HCT116 (cell line): ENCODE measurements at places on chromosomes 11 and 22. TPM values are rescaled to one million over a fixed set of nuclear protein-coding genes. Genes with fewer than 3 reads are reported as not detected.

DNA sequence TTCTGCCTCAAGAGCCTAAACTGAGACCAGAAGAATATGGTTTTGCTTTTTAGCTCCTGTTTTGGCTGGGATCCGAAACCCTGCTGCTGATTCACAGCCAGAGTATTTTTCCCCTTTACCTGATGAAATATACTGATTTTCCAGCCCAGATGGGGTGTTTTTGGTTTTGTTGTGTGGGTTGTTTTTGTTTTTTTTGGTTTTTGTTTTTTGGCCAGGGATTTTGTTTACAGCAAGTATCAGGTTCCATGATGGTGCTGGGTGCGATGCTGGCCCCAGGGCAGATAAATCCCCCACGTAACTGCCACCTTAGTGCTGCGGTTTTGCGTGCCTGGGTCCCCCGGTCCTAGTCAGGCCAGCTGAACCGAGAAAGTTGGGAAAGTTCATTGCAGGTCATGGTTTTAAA, 103.7 kb downstream of the ZBTB16 start:
- no peak overlapping the region for H3K4me3 ChIP-seq
- no peak overlapping the region for H3K27ac ChIP-seq
- H3K36me3 ChIP-seq = no peaks in the 10 kb centered on the region
- DNase-seq = no peak
- peaks cover 76% of the 10 kb centered on the region for H3K27me3 ChIP-seq
- H3K4me1 ChIP-seq = peaks cover 24% of the 10 kb centered on the region

PRG3 gene
- total RNA-seq = not detected

DNA sequence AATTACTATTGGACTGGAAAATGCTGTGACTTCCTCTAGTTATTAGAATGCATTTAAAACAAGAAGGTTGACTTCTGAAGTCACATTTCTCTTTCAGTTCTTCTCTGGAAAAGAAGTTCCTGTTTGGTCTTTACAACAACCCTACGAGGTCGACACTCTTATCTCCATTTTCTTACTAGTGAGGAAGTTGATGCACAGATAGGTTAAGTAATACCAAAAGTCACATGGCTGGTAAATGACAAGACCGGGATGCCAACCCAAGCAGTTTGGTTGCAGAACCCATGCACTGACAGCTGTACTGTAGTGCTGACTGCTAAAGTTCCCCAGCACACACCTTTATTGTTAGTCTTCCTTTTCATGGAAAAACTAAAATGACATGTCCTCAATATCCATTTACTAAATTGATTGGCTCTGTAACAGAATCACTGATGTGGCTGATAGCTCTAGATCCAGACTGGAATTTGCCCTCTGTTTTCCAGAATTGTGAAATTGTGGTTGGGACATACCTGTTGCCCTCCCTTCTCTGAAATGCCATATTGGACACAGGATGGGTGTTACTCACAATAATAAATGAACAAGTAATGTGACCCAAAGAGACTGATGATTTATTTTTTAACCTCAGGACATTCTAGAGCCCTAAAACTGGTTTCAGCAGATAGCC, 9.4 kb upstream of the TECTA start:
- no peak overlapping the region for H3K27ac ChIP-seq
- peaks cover 2% of the 10 kb centered on the region; the same call in 1 of the 2 replicates for H3K36me3 ChIP-seq
- H3K4me1 ChIP-seq = no peaks in the 10 kb centered on the region
- no peaks in the 10 kb centered on the region for H3K27me3 ChIP-seq
- no peak for DNase-seq
- H3K4me3 ChIP-seq = no peak overlapping the region

DNA sequence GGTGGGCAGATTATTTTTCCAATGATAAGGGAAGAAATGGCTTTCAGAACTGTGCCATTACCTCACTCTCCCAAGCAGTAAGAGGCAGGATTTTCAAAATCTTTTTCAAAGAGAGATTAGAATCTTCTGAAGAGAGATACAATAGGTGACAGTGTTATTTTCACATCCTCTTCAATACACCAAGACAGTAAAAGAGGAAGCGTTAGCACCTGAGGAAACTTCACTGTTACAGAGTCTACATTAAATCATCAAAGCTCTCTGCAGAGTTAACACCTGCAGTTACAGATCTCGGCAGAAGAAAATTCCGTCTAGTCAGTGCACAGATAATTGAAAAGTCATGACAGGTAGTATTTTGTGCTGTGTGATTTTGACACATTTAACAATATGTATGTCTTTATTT, 144.9 kb downstream of the PGR start:
- H3K4me1 ChIP-seq = no peaks in the 10 kb centered on the region
- H3K27ac ChIP-seq = no peak overlapping the region
- no peaks in the 10 kb centered on the region for H3K36me3 ChIP-seq
- DNase-seq = no peak
- H3K4me3 ChIP-seq = no peak overlapping the region

GRCh38 chr22:48975316-48975741, 852.3 kb downstream of the BRD1 start:
- H3K27me3 ChIP-seq = peaks cover 34% of the 10 kb centered on the region
- H3K4me3 ChIP-seq = no peak overlapping the region
- H3K36me3 ChIP-seq = no peaks in the 10 kb centered on the region
- H3K4me1 ChIP-seq = no peaks in the 10 kb centered on the region
- no peak overlapping the region for H3K27ac ChIP-seq

DNA sequence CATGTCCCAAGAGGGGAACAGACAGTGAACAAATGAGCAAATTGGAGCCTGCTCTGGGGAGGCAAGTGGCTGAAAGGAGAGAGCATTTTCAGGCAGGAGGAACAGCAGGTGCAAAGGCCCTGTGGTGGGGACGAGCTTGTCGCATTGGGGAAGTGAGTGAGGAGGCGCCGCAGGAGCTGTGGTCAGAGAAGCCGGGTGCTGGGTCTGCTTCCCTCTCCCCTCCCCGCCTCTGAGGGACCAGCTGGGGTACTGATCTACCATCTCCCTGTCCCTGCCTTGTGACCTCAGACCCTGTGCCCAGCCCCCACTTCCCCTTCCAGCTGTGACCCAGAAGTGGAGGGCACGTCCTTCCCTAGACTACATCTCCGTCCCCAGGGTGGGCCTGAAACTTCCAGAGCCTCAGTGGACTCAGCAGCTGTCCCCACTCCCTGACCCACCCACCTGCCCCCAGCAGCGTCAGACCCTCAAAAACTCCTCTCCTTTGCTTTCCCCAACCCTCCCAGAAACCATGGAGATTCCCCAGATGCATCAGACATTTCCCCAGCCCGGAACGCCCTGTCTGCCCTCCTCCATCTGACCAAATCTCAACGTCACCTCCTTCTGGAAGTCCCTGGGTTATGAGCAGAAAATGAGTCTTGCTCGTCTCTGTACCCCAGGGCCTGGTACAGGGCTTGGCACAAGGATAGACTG, 19.7 kb upstream of the PDGFB start:
- H3K27me3 ChIP-seq = no peaks in the 10 kb centered on the region
- H3K36me3 ChIP-seq = no peaks in the 10 kb centered on the region
- H3K27ac ChIP-seq = no peak overlapping the region
- no peak for DNase-seq
- no peak overlapping the region for H3K4me3 ChIP-seq
- peaks cover 12% of the 10 kb centered on the region for H3K4me1 ChIP-seq

DNA sequence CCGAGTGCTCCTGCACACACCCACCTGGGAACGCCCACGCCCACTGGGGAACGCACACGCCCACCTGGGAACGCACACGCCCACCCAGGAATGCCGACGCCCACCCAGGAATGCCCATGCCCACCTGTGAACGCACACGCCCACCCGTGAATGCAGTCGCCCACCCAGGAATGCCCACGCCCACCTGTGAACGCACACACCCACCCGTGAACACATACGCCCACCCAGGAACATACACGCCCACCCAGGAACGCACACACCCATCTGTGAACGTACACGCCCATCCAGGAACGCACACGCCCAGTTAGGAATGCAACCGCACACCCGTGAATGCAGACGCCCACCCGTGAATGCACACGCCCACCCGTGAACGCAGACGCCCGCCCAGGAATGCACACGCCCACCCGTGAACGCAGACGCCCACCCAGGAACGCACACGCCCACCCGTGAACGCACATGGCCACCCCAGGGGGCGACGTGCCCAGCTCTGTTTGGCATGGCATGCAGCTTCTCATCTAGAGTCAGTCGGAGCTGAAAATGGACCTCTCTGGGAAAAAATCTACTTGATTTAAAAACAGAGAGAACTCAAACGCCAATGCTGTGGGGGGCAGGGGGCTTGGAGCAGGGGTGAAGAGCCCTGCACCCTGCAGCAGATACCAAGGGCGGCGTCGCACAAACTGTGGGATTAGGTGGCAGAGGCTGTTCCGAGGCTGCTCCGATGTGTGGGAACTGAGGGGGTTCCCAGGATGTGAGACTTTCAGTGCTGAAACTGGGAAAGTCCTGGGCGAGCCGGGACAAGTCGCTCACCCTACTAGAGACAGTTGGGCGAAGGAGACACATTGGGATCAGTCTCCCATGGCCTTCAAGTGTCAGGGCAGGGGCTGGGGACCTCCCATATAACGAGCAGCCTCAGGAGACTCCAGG, 83.3 kb downstream of the MYEOV start:
- peaks cover 13% of the 10 kb centered on the region for H3K4me1 ChIP-seq
- no peak for DNase-seq

DNA sequence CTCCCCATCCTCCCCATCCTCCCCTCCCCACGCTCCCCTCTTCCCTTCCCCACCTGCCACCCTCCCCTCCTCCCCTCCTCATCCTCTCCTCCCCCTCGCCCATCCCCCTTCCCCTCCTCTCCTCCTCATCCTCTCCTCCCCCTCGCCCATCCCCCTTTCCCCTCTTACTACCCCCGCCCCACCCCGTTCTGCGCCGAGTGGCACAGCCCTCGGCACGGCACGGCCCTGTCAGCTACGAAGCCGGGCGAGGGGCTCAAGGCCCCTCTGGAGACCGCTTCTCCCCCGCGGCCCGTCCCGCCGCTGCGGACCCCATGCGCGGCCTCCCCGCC, 449.9 kb downstream of the OPCML start:
- H3K27ac ChIP-seq = no peak overlapping the region
- H3K4me1 ChIP-seq = no peaks in the 10 kb centered on the region
- no peaks in the 10 kb centered on the region for H3K36me3 ChIP-seq
- H3K27me3 ChIP-seq = no peaks in the 10 kb centered on the region

PRODH gene
- 3.2 TPM for total RNA-seq

GRCh38 chr11:12716816-12717215, 42.6 kb downstream of the TEAD1 start:
- DNase-seq = no peak
- no peaks in the 10 kb centered on the region for H3K36me3 ChIP-seq
- H3K27me3 ChIP-seq = no peaks in the 10 kb centered on the region
- H3K27ac ChIP-seq = no peak overlapping the region
- no peak overlapping the region for H3K4me3 ChIP-seq
- peaks cover 59% of the 10 kb centered on the region for H3K4me1 ChIP-seq

DNA sequence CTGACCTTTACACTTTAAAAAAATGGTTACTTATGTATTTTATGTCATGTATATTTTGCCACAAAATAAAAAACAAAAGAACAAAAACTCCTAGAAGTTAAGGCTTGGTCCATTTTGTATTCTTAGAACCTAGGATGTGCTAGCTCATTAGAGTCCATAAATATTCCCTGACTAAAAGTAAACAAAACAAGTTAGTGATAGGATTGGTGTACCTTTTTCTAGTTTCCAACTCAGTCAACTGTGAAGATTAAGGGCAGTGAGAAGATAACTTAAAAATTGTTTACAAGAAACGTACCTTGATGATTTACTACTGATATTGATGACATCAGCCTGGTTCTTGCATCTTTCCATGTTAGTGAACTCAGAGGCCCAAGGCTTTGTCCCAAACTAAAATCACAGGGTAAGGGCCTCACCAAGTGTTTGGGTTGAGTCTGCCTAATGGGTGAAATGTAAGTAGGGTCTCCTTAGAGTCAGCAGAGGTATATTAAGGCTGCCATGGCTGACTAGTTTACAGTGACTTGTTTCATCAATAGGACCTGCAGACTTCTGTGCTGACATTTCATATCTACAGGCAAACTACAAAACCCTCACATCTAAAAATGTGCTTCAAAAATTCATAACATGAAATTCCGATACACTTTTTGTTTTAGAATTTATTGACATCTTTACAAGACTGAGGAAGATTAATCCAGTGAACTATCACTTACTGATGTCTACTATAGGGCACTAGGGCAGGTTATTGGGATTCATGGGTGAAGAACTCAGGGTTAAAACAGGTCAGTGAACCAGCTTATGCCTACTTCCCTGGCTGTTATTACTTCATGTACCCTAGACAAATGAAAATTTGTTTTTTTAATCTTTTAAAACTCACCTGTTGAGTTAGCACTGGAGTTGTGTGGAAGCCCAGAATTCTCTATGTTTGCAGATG, 4.4 kb downstream of the TMEM123 start:
- peaks cover under 1% of the 10 kb centered on the region for H3K4me1 ChIP-seq
- no peaks in the 10 kb centered on the region for H3K27me3 ChIP-seq
- no peak for DNase-seq
- H3K36me3 ChIP-seq = peaks cover 8% of the 10 kb centered on the region; the same call in 1 of the 2 replicates

GRM5 gene
- not detected for total RNA-seq

CCT8L2 gene
- total RNA-seq = not detected

- DNase-seq = no peak
- no peaks in the 10 kb centered on the region for H3K36me3 ChIP-seq
- no peaks in the 10 kb centered on the region for H3K4me1 ChIP-seq
- H3K27me3 ChIP-seq = no peaks in the 10 kb centered on the region
Observed at GRCh38 chr11:106853850-106854401, 164.3 kb downstream of the GUCY1A2 start.

CLTCL1 gene
- 7.1 TPM for total RNA-seq

YPEL1 gene
- 3.1 TPM for total RNA-seq

GRCh38 chr22:37410174-37411055, 16.9 kb downstream of the ELFN2 start:
- H3K4me3 ChIP-seq = no peak overlapping the region
- H3K27ac ChIP-seq = no peak overlapping the region
- no peaks in the 10 kb centered on the region for H3K4me1 ChIP-seq
- no peak for DNase-seq

GDPD4 gene
- total RNA-seq = not detected
